ENCODE measurements at places on chromosomes 4 and X. TPM values are rescaled to one million over a fixed set of nuclear protein-coding genes. Genes with fewer than 3 reads are reported as not detected.

GRCh38 chrX:13357925-13358324, 38.1 kb upstream of the ATXN3L start:
- H3K4me3 ChIP-seq: no peak overlapping the region
- H3K27ac ChIP-seq: peak overlapping the region; percentile 8
- no peaks in the 10 kb centered on the region for H3K4me1 ChIP-seq
- DNase-seq: no peak

GRCh38 chr4:159767406-159767805, 664.5 kb downstream of the RAPGEF2 start:
- no peak overlapping the region for H3K27ac ChIP-seq
- H3K36me3 ChIP-seq: no peaks in the 10 kb centered on the region
- no peak for DNase-seq

- no peak for DNase-seq
- no peak overlapping the region for H3K4me3 ChIP-seq
- peaks cover 7% of the 10 kb centered on the region for H3K27me3 ChIP-seq
- H3K4me1 ChIP-seq: no peaks in the 10 kb centered on the region
These were observed 7.8 kb downstream of the FRMPD3 start for GRCh38 chrX:107457289-107457688.

- no peaks in the 10 kb centered on the region for H3K36me3 ChIP-seq
- DNase-seq: no peak
- no peaks in the 10 kb centered on the region for H3K27me3 ChIP-seq
- H3K4me3 ChIP-seq: no peak overlapping the region
- peaks cover 12% of the 10 kb centered on the region for H3K4me1 ChIP-seq
These were observed 130.1 kb downstream of the MGST2 start for GRCh38 chr4:139795527-139796314.

The CEP135 gene
- total RNA-seq: 6.4 TPM

The CTAG1B gene
- total RNA-seq: not detected

The DIPK2B gene
- 13.7 TPM for total RNA-seq

The GATA1 gene
- 0.55 TPM for total RNA-seq
